NCI-H1092 treated with DMSO at 0.1 percent for 48 hours (cell line): ENCODE measurements at places on chromosomes 11 and 22.

DNA sequence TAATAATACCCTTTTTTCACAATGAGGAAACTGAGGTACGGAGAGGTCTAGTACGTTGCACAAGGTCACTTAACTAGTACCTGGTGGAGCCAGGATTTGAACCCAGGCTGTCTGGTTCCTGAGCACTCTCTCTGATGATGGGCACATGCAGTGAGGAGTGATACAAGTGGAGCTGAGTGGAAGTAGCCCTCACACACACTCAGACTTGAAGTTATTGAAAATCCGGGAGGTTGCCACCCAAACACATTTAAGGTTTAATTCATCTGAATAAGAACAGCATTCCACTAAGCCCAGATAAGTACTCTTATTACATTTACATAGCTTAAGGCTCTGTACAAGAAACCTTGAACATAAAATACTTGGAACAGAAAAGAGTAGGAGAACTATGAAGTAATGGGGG is 4.8 kb downstream of the GRAP2 start:
- no peak for DNase-seq

DNA sequence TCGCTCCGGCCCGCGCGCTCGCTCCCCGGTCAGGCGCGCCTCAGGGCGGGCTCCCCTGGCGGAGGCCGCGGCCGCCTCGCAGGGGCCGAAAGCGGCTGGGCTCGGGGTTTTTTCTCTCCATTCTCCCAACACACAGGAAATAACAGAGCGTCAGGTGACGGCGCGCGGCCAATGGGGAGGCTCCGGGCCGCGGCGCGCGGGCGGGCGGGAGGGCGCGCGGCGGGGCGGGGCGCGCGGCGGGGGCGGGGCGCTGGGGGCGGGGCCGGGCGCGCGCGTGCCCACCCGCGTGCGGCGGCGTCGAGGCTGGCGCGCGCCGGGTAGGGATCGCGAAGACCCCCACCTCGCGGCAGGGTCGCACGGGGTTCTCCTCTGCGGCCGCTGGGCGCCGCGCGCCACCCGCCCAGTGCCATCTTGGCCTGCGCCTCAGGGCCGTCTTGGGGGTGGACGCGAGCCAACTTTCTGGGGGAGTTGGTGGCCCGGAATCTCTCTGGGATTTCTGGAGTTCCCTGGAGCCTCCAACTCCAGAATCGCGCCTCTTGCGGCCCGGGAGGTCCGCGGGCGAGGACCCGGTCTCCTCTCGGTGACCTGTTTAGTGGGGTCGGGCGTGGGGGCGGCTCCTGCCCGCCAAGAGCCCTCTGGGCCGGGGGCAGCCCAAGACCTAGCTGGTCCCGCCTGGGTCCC is at the start of gene TCF20:
Gene TCF20, minus strand, starts transcription at position 144 of the 681 bp plus-strand sequence. CDS start 55,348 bp downstream, outside the sequence.
- peak; percentile 81 for DNase-seq

DNA sequence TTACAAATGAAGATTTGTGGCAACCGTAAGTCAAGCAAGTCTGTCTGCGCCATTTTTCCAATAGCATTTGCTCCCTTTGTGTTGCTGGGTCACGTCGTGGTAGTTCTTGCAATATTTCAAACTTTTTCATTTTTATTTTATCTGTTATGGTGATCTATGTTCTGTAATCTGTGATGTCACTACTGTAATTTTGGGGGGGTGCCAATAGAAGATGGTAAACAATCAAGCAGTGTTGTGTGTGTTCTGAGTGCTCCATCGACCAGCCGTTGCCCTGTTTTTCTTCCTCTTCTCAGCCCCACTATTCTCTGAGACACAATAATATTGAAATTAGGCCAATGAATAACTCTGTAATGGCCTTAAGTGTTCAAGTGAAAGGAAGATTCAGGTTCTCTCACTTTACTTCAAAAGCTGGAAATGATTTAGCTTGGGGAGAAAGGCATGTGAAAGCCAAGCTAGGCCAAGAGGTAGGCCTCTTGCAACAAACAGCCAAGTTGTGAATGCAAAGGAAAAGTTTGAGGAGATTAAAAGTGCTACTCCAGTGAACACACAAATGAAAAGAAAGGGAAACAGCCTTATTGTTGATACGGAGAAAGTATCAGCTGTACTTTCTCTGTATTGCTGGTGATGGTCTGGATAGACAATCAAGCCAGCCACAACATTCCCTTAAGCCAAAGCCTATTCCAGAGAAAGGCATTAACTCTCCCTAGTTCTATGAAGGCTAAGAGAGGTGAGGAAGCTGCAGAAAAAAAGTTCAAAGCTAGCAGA is 7.5 kb downstream of the ZC3H12C start:
- no peak for DNase-seq

GRCh38 chr11:65274735-65275682 is 13.2 kb downstream of the POLA2 start:
- peak; percentile 39 for DNase-seq

- DNase-seq: no peak
Measured at GRCh38 chr11:38274031-38274430, 1676.0 kb upstream of the RAG2 start.

- DNase-seq: no peak
Measured at GRCh38 chr22:41355895-41356294, 25.8 kb upstream of the TEF start.
